ENCODE measurements at places on chromosomes 12 and 14.

DNA sequence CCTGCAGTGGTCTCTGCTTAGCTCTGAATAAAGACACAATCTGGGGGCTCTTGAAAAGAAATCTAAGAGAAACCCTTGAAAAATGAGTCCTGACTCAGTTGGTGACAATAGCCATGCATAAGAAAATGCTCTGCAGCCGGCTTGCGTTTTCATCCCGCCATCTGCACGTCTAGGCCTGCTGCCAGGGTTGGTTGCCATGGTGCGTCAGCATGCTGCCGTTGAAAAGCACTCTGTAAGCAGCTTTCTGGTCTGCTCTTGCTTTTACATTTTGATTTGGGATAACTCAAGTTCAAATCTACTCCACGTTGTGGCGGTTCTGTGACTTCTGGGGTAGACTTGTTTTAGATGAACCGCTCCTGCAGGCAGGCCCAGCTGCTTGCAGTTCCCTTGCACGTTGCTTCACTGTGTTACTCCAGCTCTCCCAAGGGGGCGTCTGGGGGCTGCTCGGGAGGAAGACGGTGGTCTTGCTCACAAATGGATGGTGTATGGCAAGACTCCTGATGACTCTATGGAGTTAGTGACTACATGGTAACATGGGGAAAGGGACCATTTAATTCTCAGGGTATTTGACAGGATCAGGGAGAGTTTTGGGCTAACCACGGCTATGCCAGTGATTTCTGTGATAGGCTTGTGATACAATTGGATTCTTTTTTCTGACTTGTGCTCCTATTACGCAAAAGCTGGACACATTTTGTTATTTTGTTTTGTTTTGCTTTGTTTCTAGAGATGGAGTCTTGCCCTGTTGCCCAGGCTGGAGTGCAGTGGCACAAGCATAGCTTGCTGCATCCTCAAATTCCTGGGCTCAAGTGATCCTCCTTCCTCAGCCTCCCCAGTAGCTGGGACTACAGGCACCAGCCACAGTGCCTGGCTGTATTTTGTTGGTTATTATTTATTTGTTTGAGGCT is 15.8 kb downstream of the WNT5B start:
- peak; percentile 71 for DNase-seq

DNA sequence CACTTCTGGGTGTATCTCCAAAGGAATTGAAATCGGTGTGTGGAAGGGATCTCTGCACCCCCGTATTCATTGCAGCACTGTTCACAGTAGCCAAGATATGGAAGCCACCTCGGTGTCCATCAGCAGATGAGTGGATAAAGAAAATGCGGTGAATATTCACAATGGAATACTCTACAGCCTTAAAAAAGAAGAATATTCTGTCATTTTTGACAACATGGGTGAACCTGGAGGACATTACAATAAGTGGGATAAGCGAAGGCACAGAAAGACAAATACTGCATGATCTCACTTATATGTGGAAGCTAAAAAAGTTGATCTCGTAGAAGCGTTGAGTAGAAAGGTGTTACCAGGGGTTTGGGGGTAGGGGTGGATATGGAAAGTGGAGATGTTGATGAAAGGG is 111.9 kb downstream of the BEGAIN start:
- no peak for DNase-seq

DNA sequence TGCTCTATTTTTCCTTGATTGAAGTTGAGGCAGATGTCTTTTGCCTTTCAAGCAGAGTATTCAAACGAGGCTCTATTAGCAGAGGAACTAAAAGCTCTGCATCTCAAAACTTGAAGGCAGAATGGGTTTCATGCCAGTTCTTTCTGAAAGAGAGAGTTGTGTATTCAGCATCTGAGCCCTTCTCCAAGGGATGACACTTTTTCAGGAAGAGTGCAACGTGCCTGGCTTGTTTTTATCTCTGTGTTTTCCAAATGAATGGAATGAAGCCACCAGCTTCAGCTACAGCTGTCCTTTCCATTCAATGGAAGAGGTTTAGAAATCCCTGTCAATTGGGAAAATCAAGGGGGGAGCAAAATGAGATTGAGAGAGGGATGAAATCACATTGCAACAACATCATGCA is 14.6 kb downstream of the BEST3 start:
- DNase-seq, result no peak

- DNase-seq, result peak; percentile 90
Measured at GRCh38 chr12:117832459-117833457, 136.0 kb downstream of the KSR2 start.

GRCh38 chr12:64186789-64187188 is 35.3 kb downstream of the KICS2 start:
- peak; percentile 87 for DNase-seq

GRCh38 chr12:81699551-81699950 is 59.6 kb downstream of the PPFIA2 start:
- no peak for DNase-seq

- DNase-seq, result peak; percentile 55
Measured at GRCh38 chr12:75820848-75821578, 210.6 kb downstream of the PHLDA1 start.

DNA sequence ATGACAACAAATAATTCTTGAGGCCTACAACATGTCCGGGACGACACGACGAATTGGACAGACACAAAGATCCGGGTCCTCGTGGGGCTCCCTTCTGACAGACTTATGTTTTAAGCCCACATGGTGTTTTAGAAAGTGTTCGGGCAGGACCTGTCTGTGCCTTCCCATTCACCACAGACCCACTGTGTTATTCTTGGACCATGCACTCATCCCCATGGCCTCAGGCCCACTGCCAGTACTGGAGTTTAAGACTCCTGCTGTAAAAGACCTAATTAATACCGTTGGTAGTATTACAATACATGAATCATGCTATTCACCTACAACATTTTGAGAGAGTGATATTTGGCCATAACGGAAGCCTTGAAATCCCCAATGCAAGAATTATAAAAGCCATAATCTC is 20.0 kb downstream of the SLC15A4 start:
- no peak for DNase-seq

DNA sequence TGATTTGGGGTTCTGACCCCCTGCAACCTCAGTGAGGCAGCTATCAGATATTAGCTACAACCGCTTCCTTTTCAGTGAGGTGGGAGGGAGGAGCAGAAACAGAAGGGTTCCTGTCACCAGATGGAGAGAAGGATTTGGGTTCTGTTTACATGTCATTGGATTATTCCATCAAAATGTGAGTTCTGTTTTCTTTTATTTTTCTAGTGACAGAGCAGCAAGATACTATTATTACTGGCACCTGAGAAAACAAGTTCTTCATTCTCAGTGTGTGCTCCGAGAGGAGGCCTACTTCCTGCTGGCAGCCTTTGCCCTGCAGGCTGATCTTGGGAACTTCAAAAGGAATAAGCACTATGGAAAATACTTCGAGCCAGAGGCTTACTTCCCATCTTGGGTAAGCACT is 52.8 kb downstream of the FRMD6 start:
- peak; percentile 52 for DNase-seq

DNA sequence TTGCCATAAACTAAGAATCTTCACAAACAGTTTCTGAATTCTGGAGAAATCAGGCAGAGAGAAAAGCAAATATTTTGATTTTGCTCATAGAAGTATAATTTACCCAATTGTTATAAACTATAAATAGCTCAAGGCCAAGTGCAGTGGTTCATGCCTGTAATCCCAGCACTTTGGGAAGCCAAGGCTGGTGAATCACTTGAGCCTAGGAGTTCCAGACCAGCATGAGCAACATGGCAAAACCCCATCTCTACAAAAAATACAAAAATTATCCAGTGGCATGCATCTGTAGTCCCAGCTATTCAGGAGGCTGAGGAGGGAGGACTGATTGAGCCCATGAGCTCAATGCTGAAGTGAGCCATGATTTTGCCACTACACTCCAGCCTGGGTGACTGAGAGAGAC is 19.6 kb upstream of the MMP19 start:
- DNase-seq, result peak; percentile 63

- DNase-seq, result no peak
Measured at GRCh38 chr14:100786576-100787219, 39.2 kb upstream of the MEG3 start.

- DNase-seq, result no peak
Measured at GRCh38 chr12:106022568-106023012, 116.2 kb downstream of the NUAK1 start.

DNA sequence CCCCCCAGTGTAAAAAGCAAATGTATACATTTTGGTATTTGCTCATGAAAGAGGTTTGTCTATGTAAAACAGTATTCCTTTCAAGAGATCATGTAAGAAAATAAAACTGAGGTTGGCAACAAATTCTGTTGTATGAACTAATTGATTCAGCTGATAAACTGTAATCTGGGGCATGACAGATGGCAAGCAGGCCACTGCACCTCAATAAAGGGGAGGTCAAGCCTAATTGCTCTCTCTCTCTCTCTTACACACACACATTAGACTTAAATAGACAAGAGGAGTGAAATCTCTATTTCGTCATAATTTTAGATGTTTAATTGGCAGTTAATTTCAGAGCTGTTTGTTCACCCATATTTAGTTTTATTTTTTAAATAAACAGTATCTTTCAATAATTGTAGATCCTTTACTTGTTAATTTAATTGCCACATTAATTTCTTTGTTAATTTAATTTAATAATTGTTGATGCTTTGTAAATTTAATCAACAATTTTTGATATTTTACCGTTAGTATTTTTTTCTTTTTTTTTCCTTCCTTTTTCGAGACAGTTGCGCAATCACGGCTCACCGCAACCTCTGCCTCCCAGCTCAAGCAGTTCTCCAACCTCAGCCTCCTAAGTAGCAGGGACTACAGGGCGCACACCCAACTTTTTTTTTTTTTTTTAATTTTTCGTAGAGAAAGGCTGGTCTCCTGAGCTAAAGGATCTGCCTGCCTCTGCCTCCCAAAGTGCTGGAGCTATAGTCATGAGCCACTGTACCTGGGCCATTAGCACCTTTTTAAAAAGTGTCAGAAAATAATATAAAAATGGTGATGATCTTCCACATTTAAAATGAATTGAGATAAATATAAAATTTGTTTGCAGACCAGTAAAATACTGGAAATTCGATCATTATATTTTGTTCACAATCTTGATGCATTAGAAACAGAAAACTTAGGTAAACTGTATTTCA is 577.7 kb downstream of the SLC16A7 start:
- DNase-seq, result no peak

DNA sequence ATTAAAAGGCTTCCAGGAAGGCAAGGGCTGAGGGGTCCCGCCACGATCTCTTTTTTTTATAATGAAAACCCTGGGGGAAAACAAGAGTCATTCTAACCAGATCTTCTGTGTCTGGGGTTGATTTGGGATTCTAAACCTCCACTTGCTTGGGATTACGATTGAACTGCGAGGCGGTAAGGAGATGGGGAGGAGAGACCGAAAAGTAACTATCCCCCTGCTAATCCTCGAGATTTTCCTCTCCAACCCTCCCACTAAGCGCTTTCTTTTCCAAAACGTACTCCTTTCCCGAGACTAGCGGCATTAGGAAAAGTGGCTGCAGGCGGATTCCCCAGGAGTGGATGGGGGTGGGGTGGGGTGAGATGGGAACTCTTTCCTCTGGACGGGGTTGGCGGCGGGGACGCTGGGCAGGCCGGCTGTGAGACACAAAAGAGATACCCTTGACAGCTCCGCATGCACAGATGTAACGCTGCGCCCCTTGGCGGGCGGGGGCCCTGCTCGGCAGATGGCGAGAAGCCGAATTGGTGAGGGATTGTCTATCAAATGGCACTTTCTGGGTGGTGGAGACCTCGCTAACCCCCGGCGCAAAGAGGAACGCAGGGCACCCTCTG is 830 bp upstream of the SRRM4 start:
- no peak for DNase-seq

DNA sequence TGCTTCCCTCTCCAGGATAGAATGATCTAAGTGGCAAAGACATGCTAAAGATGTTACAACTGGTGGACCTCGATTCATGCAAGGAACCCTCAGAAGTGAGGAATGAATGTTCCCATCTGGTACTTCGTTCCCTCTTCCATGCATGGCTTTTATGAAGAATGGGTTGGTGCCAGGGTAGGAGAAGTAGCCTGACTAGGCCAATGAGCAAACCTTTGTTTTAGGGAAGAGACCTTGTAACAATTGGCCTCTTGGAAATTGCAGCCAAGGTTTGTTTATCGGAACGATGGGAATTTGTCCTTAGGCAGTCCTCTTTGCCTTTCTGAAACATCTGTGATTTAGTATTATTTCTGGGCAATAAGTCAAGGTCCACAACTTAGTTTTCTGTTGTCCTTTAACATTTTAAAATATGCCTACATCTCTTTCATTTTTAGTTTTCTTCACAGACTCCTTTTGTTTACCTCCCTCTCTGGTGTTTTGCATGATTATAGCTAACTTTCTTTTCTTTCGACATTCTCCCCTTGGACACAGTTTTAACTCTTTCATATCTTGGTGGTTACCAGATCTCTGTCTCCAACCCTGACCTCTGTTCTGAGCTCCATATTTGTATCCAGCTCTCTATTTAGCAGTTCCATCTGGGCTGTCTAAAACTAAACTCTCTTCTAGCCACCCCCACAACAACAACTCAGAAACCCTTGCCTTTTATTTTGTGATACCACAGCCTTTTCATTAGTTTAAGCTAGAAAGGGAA is 70.0 kb downstream of the DIP2B start:
- DNase-seq, result no peak

GRCh38 chr14:63212776-63213500 is 8.7 kb downstream of the RHOJ start:
- no peak for DNase-seq

GRCh38 chr12:113914806-113915205 is 51.3 kb downstream of the RBM19 start:
- DNase-seq, result no peak

DNA sequence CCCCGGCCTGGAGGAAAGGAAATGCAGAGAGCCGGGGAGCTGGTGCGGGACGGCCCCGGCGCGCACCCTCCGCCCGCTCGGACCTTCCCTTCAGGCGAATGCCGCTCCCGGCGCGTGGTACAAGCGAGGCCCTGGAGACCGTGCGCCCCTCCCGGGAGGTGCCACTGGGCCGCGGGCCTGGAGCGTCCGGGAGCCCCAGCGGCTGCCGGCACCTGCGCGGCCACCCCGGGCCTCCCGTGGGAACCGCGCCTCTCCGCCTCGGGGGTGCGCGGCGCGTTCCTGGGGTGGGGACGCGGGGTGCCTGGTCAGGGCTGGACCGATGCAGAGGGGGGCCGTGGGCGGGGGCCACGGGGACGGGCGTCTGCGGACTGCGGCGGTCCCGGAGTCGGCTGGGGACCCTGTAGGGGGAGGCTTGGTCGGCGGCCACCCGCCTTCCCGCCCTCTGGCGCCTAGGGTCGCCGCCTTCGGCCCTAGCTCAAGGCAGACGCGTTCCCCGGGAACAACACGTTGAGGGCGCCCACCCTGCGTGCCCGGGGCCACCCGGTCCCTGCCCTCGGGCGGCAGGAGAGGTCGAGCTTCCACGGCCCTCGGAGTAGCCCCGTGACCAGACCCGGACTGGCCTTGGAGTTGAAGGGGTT is 599 bp downstream of the PAPLN start:
- DNase-seq, result no peak

DNA sequence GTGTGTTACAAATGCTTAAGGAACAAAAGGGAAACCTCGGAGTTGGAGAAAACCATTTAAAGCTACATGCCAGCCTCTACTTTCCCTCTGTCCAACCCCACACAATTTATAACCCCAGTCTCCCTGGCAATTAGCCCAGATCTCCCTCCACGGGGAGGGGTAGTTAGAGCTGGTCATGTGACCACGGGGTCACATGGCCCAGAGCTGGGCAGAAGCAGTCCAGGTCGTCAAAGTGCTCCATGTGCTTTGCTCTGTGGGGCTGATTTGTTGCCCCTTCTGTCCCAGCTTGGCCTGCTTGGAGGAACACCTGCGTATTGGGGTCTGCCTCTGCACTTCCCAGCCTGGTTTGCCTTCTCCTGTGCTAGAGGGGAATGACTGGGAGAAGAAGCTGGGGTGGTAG is 219.1 kb downstream of the RBM19 start:
- DNase-seq, result no peak

GRCh38 chr12:81350309-81350708 is 272.4 kb downstream of the ACSS3 start:
- peak; percentile 10 for DNase-seq

Data from fibroblast of skin of back (primary cell).